ENCODE measurements at places on chromosomes 11 and 22.

GRCh38 chr11:7903940-7904339, 27.1 kb downstream of the OR10A6 start:
- DNase-seq = no peak

DNA sequence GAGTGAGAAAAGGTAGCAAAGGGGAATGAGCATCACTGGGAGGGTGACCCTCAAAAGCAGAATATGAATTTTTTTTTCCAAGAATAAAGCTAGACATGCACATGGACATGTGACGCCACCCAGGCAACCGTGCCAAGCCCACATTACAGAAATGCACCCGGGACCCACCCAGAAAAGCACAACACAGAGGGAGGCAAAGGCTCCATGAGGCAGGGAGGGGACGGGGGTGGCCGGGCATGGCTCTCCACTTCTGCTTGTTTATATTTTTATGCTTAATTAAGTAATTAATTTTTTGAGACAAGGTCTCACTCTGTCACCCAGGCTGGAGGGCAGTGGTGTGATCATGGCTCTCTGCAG, 1524.3 kb downstream of the BRD1 start:
- no peak for DNase-seq

GRCh38 chr22:45645150-45645525, 26.5 kb upstream of the ATXN10 start:
- DNase-seq = no peak

DNA sequence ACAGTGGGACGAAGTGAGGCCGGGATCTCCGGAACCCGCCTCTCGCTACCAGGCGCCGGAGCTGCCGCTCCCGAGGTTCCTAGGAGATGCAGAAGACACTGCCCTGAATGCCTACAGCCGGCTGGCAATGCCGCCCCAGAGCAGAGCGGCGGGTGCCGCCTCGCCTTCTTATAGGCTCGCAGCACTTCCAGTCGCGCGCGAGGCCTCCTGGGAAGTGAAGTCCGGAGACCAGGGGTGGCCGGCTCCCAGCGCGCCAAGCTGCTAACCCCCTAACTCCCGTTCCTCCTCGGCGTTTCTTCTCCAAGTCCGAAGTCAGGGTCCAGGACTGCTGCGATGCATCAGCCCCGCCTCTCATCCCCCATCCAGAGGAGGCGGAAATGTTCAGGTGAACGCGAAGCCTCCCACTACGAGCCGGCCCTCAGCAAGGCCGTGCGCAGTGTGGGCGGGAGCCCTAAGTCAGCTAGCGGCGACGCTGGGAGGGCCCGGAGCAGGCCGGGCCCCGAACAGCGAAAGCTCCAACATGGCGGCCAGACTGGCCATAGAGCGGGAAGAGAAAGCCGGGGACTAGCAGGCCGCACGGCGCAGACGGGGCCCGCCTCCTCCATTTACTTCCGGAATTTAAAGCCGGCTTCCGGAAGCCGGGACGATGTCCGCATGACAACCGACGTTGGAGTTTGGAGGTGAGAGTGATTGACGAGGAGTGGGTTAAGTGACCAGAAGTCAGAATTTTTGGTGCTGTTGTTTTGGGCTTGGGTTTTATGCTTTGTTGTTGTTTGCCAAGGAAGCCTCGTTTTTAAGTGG, at the start of the genes CYB561A3 and TMEM138:
Gene CYB561A3, minus strand, starts transcription at position 142 of the 801 bp plus-strand sequence. CDS start 5,169 bp downstream, outside the sequence.
Gene TMEM138, plus strand, starts transcription at position 634 of the 801 bp plus-strand sequence. CDS start 2,017 bp downstream, outside the sequence.
- peak; percentile 94 for DNase-seq

DNA sequence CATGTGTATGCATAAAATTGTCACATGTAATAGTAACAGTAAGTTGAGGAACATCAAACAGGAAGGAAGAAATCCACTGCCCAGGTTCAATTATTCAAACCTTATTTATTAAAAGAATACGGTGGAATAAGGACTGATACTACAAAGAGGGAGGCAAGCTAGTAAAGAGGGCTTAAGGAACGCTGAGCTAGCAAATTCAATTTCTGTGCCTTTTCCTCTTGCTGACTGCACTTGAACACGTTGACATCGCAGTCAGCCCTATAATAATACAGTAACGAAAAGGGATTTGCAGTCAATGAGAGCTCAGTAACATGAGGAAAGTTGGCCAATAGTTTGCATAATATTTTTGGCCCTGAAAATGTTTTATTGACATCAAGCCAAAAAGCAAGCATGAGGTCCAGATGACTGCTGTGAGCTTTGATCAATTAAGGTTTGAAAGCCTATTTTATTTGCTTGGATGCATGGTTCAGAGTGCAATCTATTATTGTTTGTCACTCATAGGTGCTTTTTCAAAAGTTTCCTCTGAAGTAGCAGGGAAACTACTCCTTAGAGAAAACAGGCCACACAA, 861.8 kb downstream of the LRRC4C start:
- DNase-seq = no peak

DNA sequence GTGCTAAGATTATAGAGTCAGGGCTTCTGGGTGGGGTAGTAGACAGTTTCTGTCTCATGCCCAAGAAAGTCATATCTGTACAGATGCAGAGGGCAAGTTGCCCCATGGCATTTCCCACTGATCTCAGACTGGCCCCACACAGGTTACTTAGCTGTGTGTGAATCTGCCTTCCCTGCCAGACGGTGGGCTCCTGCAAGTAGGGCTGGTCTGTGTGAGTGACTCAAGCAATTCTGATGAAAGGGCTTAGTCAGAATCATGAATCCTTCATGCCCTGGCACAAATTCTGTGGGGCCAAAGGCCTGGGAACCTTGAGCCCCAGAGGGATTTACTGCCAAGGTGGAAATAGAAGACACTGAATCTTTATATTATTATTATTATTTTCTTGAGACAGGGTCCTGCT, 30.4 kb downstream of the USH1C start:
- peak; percentile 39 for DNase-seq

DNA sequence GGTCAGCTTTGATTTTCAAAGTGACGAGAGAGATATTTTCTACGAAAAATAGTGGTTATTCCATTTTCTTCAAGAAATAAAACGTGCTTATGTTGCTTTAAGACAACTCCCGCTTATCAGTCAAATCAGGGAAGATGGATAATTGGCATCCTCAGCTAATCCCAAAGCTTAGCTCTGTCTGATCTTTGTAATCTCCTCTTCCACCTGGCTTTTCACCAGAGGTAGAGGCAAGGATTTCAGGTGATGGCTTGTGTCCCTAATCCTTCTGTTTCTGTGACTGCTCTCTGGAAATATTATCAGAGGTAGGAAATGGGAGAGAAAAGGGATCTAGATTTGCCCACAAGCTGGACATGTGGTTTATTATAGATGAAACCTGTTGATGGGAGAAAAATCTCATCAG, 78.9 kb downstream of the DBX1 start:
- DNase-seq = no peak

GRCh38 chr11:76627606-76628005, 42.9 kb downstream of the LRRC32 start:
- DNase-seq = no peak

DNA sequence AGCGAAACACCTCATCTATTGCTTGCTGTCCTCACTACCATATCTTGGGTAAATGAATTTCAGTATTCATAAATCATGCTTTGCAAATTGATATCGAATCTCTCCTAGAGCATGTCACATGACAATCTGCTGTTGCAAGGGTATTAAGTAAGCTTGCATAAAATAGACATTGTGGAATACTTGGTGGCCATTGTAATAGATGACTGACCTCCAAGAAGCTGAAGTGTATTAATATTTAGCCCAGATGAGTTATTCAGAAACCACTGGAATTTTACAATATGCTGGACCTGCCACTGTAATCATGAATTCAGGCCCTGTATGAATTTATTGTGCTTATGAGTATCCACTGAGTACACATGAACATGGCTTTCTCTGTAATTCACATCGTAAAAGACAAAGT, 289.7 kb upstream of the ARHGAP42 start:
- no peak for DNase-seq

DNA sequence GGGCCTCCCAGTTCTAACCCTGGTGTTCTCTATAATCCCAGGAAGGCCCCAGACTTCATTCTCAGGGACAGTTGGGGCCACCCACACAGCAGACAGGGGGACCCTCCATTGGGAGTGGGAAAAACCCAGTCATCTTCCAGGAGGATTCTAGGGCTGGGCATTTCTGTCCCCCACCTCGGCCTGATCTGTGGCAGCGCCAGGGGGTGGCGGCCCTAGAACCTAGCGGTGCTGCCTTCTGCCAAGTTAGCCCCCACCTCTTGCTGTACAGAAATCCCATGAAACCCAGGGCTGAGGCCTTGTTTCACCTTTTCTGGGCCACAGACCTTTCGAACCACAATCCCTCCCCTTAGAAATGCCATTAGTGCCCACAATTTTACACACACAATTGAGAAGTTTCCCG, 9.6 kb downstream of the CHST1 start:
- DNase-seq = no peak

Data from stimulated activated CD4-positive, alpha-beta T cell treated with anti-CD3 and anti-CD28 coated beads, Interleukin-1b, Interleukin-23, amount 100 ng/mL, for 48 hours (primary cell).